ENCODE measurements at places on chromosomes 2 and 18.
A peak's percentile ranks its signal among the peaks of the same experiment; 100 is the strongest.

DNA sequence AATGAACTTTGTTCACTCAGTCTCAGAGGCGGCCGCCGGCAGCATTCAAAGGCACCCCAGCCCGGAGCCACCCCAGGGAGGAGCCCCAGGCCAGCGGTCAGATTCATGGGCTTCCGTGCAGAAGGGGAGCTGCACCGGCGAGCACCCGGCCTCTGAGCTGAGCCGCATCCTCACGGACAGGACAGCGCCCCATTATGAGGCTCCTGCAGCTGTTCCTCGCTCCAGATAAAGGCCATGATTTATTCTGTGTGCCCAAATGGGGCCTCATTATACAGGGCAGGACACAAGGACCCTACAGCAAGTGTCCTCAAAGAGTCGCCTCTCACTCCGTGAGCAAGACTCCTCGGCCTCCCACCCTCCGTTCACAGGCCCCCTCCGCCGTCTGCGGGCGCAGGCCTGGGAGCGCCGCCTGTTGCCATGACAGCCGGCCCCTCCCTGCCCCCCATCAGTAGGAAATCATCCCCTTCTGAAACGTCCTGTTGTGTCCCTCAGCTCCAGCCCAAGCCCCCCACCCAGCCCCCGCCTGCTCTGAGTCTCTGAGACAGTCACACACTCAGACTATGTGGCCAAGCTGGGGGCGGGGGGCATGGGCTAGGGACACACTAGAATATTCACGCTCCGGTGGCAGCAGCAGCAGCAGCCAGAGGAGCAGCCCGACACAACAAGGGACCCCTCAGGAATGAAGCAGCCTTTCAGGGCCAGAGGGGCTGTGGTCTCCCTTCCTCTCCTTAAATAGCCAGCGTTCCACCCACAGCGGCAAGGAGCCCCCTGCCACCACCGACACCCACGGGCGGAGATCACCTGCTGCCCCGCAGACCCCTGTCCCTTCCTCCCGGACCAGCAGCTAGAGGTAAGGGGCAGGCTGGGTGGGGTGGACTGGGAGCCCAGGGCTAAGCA is at the start of gene GPR17:
Gene GPR17, plus strand, starts transcription at position 759 of the 897 bp plus-strand sequence. CDS start 4,583 bp downstream, outside the sequence.
- no peak for DNase-seq

DNA sequence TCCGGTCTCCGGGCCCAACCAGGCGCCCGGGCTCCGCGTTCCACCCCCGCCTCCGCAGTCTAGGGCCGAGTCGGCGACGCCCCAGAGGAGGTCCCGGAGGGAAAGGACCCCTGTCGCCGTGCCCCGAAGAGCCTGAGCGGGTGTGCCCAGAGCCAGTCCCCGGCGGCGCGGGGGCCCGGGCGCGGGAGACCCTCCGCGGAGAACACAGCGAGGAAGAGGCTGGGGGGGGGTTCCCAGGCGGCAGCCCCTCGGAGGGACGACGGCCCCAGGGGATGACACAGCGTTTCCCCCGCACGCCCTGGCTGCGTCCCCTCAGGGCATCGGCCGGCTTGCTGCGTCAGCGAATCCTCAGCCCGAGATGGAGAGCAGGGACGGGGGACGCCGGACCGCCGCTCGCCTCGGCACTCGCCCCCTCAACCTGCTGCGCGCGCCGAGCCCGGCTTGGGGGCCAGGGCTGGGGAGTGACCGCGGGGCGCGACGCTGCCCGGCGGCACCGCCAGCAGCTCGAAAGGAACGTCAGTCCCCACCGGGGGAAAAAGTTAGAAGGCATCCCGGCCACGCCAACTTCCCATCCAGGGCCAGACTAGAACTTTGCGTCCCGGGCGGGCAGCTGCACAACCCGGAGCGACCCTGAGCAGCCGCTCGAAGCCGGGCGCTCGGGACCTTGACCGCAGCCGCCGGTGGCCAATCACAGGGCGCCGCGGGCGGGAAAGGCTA is 711 bp downstream of the SFXN5 start:
- DNase-seq: no peak

GRCh38 chr2:160328811-160329527 is 128.9 kb upstream of the ITGB6 start:
- no peak for DNase-seq

GRCh38 chr2:226410247-226410835 is 389.3 kb downstream of the IRS1 start:
- DNase-seq: no peak

DNA sequence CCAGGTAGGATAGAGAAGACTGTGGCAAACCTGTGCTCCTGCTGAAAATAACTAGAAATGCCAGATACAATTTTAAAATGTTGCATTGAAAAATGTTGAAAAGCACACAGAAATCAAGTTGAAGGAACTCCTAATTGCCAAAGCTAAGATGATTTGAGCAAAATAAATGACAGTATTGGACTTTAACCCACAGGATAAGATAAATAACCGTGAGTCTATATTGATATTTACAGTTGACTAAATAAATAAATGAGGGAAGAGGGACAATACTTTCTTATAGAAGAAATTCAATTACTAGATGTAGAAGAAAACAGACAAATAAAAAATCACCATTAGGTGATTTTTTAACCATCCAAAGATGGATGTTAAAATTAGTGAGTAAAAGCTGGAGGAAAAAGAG is 59.0 kb downstream of the CWC22 start:
- no peak for DNase-seq

- DNase-seq: no peak
These were observed 64.7 kb downstream of the LRRFIP1 start for GRCh38 chr2:237691908-237692600.

DNA sequence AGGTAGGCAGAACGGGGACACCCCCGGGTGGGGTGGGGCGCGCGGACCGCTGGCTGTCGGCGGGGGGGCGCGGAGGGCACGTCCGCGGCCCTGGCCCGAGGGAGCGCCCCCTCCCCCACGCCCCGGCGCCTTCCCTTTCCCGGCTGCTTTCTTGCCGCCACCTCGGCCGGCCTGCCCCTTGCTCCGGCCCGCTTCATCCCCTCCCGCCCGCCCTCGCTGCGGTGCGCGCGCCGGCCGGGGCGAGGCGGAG is 443 bp downstream of the VAPA start:
- DNase-seq: no peak

DNA sequence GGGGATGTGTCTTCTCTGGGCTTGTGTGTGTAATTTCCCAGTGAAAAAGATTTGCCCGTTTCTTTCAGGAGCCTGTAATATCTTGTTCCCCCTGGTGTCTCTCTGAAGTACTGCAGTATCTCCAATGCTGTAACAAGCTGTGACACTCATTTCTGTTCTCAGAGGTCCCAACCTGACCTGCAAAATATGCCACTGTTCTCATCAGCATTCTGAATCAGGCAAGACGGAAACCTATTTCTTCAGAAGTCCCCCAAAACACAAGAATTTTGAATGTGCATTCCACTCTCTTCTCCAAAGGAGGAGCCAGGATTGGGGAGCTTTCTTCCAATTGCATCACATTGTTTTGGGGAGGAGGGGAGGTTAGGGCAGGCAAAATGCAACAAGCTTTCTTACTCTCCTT is 77.0 kb upstream of the CNGA3 start:
- DNase-seq: no peak

DNA sequence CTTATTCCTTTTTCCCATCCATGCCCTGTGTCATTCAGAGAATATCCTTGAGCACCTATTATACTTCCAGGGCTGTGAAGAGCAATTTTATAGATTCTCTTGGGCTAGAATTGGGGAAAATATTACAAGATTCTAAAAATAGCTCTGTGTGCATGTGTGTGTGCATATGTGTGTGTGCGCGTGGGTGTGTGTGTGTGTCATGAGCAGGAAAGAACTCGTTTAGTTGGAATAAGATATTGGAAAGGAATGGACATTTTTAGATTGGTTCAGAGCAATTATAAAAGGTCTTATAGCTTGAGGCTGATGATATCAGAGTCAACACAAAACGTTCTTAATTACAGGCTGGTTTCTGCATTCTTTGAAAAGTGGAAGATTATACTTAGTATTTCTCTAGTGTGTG is 212.1 kb upstream of the COPS8 start:
- no peak for DNase-seq

- no peak for DNase-seq
These were observed 229.2 kb downstream of the HDAC4 start for GRCh38 chr2:239171643-239172042.

DNA sequence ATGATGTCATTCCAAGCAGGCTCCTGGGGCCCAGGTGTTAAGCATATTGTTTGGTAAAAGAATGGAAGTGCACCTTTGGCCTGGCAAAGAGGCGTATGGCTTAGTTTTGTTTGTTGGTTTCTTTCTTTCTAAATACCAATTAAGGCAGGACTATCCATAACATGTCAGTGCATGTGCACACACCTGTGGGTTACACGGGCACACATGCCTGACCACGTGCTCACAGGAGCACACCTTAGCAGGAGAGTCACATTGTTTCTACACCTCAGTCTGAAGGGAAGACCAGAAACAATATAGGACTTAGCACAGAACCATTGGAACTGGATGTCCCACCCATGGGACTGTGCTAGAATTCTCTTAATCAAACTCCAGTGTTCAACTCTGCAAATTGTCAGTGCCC is 127.8 kb downstream of the FBXO15 start:
- DNase-seq: no peak

GRCh38 chr2:236375973-236376476 is 111.8 kb upstream of the ASB18 start:
- DNase-seq: no peak

- peak; percentile 55 for DNase-seq
These were observed 83.0 kb upstream of the CHRNA1 start for GRCh38 chr2:174846941-174847938.

DNA sequence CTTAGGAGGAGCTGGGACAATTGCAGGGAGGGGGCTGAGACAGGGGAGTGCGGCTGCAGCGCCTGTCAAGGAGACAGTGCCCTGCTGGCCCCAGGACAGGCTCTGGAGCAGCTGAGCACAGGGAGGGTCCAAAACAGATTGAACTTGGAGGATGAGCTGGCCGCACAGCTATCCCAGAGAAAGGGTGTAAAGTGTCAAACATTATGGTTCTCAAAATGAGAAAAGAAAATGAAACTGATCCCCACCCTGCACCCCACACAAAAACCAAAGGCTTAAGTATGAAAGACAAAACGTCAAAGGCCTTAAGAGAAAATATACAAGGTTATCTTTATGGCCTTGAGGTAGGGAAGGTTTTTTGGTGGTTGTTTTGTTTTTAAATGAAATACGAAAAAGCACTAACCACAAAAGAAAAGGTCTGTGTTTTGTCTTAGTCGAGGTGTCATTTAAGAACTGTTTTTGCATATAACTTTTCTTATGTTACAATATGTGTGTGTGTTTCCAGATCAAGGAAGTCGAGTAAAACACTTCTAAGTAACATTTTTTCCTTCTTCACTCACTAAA is 111.8 kb downstream of the HDAC4 start:
- no peak for DNase-seq

DNA sequence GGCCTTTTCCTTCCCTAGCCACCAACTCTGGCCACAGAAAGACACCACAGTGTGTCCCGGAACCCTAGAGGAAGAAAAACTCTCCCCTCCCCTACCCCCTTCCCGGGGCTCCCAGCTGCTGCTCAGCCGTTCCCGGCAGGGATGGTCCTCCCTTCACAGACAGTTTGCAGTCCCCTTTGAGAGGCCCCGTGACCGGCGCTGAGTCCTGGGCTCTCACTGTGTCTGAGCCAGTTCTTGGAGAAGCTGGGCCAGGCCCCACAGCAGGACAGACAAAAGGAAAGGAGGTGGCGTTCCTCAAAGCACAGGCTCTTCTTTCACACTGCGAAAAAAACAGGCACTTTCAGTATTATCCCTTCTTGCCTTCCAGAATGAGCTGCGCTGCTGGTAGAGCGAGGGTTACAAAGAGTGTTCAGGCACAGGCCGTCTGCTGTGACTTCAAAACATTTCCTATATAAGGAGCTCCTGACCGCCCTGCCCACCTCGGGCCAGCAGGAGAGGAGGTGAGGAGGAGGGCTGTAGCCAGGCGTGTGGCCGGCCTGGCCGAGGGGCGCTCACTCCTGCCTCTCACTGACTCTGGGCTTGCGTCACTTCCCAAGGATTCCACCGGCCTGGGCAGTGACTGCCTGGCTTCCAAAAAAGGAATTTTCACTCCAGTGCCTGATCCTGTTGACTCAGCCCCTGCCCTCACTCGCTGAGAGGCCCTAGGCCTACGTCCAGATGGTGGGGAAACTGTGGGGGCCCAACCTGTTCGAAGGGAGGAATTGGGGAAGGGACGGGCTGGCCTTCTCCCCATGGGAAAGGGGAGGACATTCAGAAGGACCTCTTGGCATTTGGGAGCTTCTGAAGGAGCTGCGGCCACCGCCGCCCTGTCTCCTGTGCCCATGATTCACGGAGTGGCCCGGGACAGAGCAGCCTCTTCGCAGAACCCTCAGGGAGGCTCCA is 24.9 kb downstream of the CIDEA start:
- DNase-seq: peak; percentile 68

DNA sequence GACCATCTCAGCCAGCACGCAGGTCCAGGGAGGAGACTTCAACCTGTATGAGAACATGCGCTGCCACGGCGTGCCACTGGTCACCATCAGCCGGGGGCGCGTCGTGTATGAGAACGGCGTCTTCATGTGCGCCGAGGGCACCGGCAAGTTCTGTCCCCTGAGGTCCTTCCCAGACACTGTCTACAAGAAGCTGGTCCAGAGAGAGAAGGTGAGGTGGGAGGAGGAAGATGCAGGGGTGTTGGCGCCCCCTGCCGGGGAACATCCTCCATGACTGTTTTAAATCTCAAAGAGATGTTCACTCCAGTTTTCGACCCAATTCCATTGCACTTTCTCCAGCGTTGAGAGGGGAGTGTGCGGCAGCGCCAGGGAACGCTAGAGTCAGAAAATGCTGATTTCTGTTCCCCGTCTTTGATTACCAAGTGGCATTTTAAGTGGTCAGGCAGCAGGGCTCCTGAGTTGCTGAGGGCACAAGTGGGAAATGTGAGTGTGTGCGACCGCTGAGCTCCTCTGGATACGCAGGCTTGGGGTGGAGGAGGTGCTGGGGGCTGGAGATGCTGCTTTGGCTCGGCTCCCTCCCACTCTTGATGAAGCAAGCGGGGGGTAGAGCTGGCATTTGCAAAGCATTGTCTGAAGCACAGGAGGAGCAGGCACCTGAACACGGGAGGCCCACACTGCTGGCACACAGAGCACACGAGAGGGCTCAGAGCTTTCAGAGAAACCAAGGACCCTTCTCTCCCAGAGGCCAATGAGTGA is 27.7 kb upstream of the MAPRE3 start:
- no peak for DNase-seq

DNA sequence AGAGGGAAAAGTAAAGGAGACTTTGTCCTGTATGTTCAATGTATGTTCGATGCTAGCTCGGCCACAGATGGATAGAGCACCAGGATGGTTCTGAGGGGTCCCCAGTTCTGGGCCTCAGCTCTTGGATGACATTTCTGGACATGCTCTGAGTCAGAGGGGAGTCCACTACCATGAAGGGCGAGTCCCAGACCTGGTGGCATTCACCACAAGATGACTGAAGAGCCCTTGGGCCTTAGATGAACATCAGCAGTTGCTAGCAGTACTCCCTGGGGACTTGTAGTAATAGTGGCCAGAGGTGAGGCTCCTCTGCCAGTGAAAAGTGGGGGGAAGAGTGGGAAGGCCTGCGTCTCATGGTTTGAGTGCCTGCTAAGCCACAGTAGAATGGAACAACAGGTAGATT is 109.5 kb downstream of the GRB14 start:
- DNase-seq: no peak

GRCh38 chr2:29114586-29114945 is 649 bp upstream of the CLIP4 start:
- no peak for DNase-seq

- DNase-seq: no peak
These were observed 28.8 kb downstream of the MYL1 start for GRCh38 chr2:210286123-210286680.

GRCh38 chr18:70457223-70457622 is 168.4 kb downstream of the SOCS6 start:
- no peak for DNase-seq

Data from brain pericyte (primary cell).